ENCODE measurements at places on chromosomes 5 and 9.

GRCh38 chr9:83765376-83765775 lies 52.2 kb downstream of the GKAP1 start:
- H3K4me3 ChIP-seq, result no peak overlapping the region
- DNase-seq, result no peak
- H3K4me1 ChIP-seq, result no peaks in the 10 kb centered on the region

DNA sequence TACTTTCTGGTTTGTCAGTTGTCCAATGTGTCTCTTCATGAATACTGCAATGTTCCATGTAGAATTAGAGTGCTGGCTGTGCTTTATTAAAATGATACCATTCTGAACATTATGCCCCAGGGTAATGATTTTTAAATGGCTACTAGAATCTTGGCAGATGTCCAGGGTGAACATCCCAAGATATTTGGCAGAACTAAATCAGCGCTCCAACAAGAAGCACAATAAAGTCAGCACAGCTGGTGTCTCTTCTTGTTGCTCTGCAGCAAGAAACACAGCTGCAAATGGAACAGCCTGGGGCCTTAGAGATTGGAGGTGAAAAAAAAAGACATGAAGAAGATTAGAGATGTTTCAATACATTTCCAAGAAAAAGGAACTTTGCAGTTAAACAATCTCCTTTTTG lies 248.3 kb downstream of the CDH18 start:
- H3K4me3 ChIP-seq, result no peak overlapping the region
- no peaks in the 10 kb centered on the region for H3K36me3 ChIP-seq
- H3K27ac ChIP-seq, result no peak overlapping the region
- DNase-seq, result no peak
- H3K27me3 ChIP-seq, result no peaks in the 10 kb centered on the region
- no peaks in the 10 kb centered on the region for H3K4me1 ChIP-seq

DNA sequence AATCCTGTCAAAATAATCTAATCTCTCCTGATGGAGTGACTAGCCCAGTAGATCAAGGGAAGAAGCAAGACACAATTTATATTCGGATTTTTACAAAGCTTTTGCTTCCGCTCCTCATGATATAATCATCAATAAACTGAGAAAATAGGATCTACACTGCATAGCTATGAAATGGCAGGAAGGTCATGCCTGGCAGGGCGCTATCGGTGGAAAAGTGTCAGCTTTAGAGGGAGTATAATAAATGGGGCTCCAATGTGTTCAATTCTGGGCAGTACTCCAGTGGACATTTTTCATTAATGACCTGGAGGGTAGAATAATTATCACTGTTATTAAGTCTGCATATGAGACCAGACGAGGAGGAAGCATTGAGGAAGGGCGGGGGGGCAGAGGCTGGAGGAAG lies 1013.3 kb upstream of the DMAC1 start:
- no peak overlapping the region for H3K27ac ChIP-seq
- no peaks in the 10 kb centered on the region for H3K27me3 ChIP-seq
- no peaks in the 10 kb centered on the region for H3K36me3 ChIP-seq
- no peak for DNase-seq
- H3K4me1 ChIP-seq, result no peaks in the 10 kb centered on the region

- H3K4me1 ChIP-seq, result no peaks in the 10 kb centered on the region
- DNase-seq, result no peak
- H3K4me3 ChIP-seq, result no peak overlapping the region
- no peaks in the 10 kb centered on the region for H3K27me3 ChIP-seq
- H3K36me3 ChIP-seq, result no peaks in the 10 kb centered on the region
- no peak overlapping the region for H3K27ac ChIP-seq
Observed at GRCh38 chr9:113746486-113746885, 129.6 kb upstream of the ZNF618 start.

GRCh38 chr9:112820881-112821280 lies 69.8 kb downstream of the SLC46A2 start:
- no peak overlapping the region for H3K27ac ChIP-seq
- H3K4me1 ChIP-seq, result no peaks in the 10 kb centered on the region
- no peak for DNase-seq
- no peaks in the 10 kb centered on the region for H3K27me3 ChIP-seq
- H3K4me3 ChIP-seq, result no peak overlapping the region

DNA sequence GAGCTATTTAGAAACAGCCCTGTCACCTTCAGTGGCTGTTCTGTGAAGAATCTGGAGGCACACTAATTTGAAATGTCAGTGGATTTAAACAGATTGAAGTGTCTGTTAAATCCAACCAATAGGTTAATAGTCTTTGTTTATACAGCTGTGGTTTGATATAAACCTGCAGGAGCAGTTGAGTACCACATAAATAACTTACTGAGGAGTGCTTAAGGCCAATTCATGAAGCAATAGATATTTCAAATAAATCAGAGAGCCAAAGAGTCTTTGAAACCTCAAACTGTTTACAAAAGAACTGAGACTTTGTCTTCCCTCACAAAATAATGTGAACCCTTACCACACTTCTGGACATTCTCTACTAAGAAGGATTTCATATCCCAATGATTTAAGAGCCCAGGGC lies 111.9 kb downstream of the FEM1C start:
- H3K27me3 ChIP-seq, result no peaks in the 10 kb centered on the region
- DNase-seq, result no peak
- H3K4me1 ChIP-seq, result no peaks in the 10 kb centered on the region
- no peak overlapping the region for H3K27ac ChIP-seq

- no peaks in the 10 kb centered on the region for H3K36me3 ChIP-seq
- H3K27ac ChIP-seq, result no peak overlapping the region
- no peaks in the 10 kb centered on the region for H3K4me1 ChIP-seq
- DNase-seq, result no peak
- H3K27me3 ChIP-seq, result no peaks in the 10 kb centered on the region
- H3K4me3 ChIP-seq, result no peak overlapping the region
Observed at GRCh38 chr9:22170556-22170955, 161.5 kb upstream of the CDKN2B start.

GRCh38 chr9:106875529-106875928 lies 12.6 kb downstream of the ZNF462 start:
- H3K4me1 ChIP-seq, result peaks cover 8% of the 10 kb centered on the region
- H3K27ac ChIP-seq, result peak overlapping the region; percentile 14
- H3K27me3 ChIP-seq, result no peaks in the 10 kb centered on the region
- no peaks in the 10 kb centered on the region for H3K36me3 ChIP-seq
- no peak for DNase-seq

GRCh38 chr5:149782895-149783586 lies 52.9 kb downstream of the PPARGC1B start:
- DNase-seq, result no peak
- no peaks in the 10 kb centered on the region for H3K4me1 ChIP-seq
- no peaks in the 10 kb centered on the region for H3K36me3 ChIP-seq
- no peaks in the 10 kb centered on the region for H3K27me3 ChIP-seq

DNA sequence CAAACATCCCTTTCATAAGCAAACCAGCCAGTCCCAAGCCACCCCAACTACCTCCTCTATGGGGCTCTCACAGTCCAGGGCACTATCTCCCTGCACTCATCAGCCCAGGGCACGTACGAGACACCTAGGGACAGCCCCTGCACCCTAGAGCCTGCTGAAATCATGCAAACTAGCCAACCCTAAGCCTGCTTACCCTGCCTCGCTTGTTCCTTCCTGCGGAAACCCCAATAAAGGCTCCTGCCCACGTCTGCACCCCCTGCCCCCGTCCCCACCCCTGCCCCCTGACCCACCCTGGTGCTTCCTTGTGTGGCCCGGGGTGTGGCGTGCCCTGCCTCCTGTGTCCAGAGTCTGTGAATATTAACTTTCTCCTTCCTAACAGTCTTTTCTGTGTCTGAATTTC lies 135.9 kb downstream of the GADD45G start:
- H3K27me3 ChIP-seq, result no peaks in the 10 kb centered on the region
- peaks cover 10% of the 10 kb centered on the region for H3K4me1 ChIP-seq
- no peaks in the 10 kb centered on the region for H3K36me3 ChIP-seq
- H3K27ac ChIP-seq, result no peak overlapping the region
- H3K4me3 ChIP-seq, result no peak overlapping the region

DNA sequence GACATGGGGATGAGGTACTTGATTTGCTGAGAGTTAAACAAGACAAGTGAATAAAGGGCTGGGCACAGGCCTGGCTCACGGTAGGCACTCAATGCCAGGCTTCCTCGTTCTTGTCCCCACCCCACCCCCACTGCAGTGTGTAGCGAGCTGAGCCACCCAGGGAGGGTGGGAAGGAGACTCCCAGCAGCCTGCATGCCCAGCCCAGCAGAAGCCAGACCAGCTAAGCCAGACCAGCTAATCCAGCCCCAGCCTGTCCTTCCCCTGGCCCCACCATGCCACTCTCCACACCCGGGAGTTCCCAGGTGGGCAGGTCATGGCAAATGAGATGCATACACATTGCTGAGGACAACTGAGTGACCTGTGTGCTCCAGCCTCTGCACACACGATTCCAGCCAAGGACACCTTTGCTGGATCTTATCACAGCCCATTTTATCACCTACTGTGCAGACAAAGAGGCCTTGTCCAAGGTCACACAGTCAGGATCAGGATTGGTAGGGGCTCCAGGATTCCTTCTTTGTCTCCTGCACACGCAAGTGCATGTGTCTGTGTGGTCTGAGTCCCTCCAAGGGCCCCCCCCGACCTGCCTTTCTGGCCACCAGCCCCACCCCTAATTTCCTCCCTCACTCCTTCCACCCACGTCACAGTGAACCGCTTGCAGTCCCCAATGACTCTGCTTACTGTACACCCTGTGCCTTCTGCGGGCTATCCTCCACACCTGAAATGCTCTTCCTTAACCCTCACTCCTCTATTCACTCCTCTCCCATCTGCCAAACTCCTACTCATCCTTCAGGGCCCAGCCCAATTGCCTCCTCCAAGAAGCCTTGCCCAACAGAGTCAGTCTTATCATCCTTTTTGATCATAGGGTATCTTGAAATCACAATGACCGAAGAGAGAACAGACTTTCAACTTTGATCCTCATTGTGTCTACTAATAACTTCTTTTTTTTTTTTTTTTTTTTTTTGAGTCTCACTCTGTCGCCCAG lies 26.6 kb downstream of the DUSP1 start:
- DNase-seq, result peak; percentile 74
- no peaks in the 10 kb centered on the region for H3K36me3 ChIP-seq
- H3K4me1 ChIP-seq, result peaks cover 9% of the 10 kb centered on the region
- peak overlapping the region; percentile 38 for H3K27ac ChIP-seq
- H3K4me3 ChIP-seq, result no peak overlapping the region

DNA sequence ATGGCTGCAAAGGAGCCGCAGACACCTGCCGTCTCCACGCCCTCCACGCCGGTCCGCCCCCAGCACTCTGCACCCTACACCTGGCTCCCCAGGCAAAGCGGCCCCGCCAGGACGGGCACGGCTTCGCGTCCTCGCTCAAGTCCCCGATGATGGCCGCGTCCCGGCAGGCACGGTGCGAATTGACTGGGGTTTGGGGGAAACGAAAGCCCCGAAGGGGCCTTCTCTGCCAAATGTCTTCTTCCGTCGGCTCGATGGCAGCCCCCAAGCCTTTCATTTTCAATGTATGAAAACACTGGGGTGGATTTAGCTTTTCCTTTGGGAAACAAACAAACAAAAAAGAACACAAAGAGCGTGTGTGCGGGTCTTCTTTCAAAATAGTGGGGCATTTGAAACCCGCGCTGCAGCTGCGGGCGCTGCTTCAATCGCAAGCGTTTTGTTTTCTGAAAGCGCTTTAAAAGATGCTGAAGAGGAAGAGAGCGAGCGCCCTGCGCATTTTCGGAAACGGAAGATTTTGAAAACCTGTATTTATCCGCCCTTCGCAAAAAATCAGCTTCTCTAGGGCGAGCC lies 160.0 kb downstream of the RMI1 start:
- no peak overlapping the region for H3K27ac ChIP-seq
- H3K36me3 ChIP-seq, result no peaks in the 10 kb centered on the region
- DNase-seq, result no peak
- H3K4me3 ChIP-seq, result peak overlapping the region; percentile 40
- no peaks in the 10 kb centered on the region for H3K27me3 ChIP-seq
- no peaks in the 10 kb centered on the region for H3K4me1 ChIP-seq

GRCh38 chr9:112020680-112021596 lies 124.3 kb downstream of the UGCG start:
- no peaks in the 10 kb centered on the region for H3K36me3 ChIP-seq
- H3K4me3 ChIP-seq, result no peak overlapping the region

DNA sequence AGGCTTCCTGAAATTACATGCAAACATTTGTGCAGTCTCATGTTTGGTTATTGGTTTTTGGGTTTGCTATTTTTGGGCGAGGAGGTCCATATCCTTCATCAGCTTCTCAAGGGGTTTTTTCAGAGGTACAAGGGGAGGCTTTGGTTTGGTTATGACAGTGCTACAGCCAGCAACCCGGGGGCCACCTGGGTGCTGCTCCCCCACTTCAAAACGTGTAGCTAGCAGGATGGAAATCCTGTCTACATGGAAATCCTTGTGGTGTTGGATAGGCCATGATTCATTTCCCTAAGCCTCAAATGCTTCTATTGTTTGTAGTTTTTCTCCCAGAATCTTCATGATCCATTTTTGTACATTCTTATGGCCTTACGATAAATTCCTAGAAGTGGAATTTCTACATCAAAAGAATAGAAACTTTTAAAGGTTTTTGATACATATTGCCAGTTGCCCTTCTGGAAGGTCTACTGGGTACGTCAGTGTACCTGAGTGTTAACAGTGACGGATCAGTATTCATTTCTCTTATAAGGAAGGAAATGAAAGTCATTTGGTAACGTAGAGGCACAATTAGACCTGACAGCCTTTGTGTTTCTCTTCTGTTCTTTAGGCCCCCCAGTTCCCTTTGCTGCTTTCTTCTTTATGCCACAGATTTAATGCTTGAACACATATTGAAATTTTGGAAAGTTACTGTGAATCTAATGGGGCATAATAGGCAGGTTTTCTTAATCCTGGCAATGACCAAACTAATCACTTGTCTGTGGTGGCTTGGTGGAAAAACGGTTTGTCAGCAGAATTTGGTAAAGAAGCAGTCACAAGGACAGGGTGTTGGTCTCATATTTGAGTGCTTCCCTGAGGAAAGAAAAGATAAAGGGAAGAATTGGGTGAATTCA lies 69.7 kb upstream of the ABL1 start:
- no peaks in the 10 kb centered on the region for H3K4me1 ChIP-seq
- no peaks in the 10 kb centered on the region for H3K27me3 ChIP-seq
- H3K4me3 ChIP-seq, result no peak overlapping the region
- H3K27ac ChIP-seq, result peak overlapping the region; percentile 25
- no peaks in the 10 kb centered on the region for H3K36me3 ChIP-seq
- DNase-seq, result no peak

GRCh38 chr5:127506616-127507015 lies 10.8 kb upstream of the PRRC1 start:
- no peaks in the 10 kb centered on the region for H3K4me1 ChIP-seq
- H3K27me3 ChIP-seq, result no peaks in the 10 kb centered on the region
- H3K27ac ChIP-seq, result no peak overlapping the region
- H3K4me3 ChIP-seq, result no peak overlapping the region
- no peaks in the 10 kb centered on the region for H3K36me3 ChIP-seq

DNA sequence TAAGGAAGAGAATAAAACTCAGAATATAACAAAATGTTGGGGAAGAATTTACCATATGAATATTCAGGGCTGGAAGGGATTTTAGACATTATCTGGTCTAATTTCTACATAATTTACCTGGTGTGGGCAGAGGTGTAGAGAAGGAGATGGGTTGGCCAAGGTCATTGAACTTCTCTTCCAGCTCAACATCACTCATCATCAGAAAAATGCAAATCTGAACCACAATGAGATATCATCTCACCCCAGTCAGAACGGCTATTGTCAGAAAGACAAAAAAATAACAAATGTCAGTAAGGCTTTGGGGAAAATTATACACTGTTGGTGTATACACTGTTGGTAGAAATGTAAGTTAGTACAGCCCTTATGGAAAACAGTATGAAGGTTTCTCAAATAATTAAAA lies 121.7 kb downstream of the PTTG1 start:
- no peaks in the 10 kb centered on the region for H3K36me3 ChIP-seq
- H3K27ac ChIP-seq, result no peak overlapping the region
- no peak overlapping the region for H3K4me3 ChIP-seq
- DNase-seq, result no peak
